Activated naive CD4-positive, alpha-beta T cell treated with anti-CD3 and anti-CD28 coated beads, Interleukin-2, amount 50 U/mL, for 16 hours (primary cell): ENCODE measurements at places on chromosomes 2 and 18.

- no peak for DNase-seq
Observed at GRCh38 chr2:197209246-197209645, 101.3 kb downstream of the ANKRD44 start.

DNA sequence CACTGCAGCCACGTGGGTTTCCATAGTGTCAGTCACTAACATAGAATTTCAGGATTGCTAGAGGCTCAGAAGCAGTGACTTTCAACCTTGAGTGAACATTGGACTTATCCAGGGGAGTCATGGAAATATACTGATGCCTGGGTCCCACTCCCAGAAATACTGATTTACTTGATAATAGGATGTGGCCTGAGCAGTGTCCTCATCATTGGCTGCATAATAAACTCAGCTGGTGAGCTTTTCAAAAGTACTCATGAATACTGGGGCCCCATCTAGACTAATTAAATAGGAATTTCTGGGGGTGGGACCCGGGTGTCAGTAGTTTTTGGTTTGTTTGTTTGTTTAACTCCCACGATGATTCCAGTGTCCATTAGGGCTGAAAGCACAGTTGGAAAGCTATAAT, 141.4 kb downstream of the COL4A4 start:
- DNase-seq = no peak

DNA sequence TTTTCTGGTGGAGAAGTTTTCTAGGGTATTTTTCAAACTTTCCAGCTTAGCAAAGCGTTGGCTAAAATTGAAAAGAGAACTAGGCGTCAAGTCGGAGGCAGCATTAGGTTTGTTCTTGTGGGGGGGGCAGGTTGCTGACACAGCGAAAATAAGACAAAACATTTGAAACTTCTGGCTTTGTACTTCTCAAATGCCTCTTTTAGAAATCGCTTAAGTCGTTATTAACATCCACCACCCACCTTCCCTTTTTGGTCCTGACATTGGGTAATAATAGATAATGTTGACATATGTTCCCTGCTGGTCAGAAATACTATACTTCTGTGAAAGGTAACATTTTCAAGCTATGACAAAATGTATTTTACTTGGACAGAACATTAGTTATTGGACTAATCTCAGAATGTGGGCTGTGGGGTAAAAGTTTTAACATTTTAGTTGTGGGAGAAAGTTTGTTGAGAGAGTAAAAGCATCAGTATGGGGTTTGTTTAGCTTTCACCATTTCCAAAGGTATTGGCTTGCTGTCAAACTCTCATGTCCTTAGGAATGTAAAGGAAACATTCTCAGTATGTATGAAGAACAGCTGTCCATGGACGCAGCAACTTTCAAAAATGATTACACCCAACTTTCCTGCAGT, 88.1 kb upstream of the ZEB2 start:
- no peak for DNase-seq

- DNase-seq = no peak
Observed at GRCh38 chr2:57806449-57806968, 240.1 kb upstream of the VRK2 start.

- no peak for DNase-seq
Observed at GRCh38 chr2:12167525-12168317, 421.3 kb downstream of the LPIN1 start.

DNA sequence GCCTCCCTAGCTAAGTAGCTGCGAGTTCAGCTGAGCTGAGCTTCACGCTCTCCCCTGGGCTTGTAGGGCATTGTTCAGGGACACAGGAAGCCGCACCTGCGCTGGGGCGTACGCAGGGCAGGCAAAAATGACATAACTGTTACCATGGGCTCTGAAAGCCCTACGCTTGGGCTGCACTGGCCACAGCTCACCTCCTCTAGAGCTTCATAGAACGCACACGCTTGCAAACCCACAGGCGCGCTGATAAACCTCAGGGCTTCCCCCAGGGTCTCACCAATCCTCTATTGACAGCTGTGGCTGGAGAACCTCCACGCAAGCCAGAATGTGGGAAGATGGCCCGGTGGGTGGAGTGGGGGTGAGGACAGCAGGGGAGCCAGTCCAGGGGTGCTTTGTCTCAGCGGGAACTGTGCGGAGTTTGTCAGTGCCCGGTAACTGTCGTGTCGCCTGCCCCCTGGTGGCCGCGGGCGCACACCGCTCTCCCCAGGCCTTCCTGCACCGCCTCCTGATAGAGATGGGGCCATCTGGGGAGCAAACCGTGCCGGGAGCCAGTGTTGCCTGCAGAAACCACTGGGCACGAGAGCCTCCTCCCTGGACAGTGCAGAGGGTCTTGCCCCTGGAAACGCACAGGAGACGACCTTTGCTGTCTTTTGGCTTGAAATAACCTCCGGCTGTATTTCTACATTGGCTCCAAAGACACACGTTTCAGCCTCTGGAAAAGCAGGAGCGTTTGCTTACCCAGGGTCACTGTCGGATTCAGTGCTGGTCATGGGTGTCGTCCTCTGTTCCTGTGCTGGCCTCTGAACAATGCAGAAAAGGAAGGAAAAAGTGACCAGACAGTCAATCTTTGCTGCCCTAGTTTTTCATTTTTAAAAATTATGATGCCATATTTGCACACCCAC, 17.0 kb upstream of the CIDEA start:
- peak; percentile 68 for DNase-seq

DNA sequence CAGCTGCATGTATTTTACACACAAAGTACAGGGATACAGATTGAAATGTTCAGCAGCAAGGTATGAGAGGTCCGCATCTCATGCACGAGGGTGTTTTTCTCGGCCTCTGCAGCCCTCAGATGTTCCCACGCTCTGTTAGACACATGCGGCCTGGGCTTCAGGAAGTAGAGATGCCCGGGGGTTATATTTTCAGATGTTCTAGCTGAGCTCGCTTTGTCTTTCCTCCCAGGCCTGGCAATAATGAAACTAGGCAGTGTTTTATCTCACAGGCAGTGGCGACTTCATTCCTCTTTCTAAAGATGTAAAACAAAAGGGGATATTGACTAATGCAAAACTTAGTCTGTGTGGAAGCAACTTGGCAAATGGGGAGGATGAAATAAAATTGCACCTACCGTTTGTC, 190.7 kb downstream of the GBX2 start:
- no peak for DNase-seq

DNA sequence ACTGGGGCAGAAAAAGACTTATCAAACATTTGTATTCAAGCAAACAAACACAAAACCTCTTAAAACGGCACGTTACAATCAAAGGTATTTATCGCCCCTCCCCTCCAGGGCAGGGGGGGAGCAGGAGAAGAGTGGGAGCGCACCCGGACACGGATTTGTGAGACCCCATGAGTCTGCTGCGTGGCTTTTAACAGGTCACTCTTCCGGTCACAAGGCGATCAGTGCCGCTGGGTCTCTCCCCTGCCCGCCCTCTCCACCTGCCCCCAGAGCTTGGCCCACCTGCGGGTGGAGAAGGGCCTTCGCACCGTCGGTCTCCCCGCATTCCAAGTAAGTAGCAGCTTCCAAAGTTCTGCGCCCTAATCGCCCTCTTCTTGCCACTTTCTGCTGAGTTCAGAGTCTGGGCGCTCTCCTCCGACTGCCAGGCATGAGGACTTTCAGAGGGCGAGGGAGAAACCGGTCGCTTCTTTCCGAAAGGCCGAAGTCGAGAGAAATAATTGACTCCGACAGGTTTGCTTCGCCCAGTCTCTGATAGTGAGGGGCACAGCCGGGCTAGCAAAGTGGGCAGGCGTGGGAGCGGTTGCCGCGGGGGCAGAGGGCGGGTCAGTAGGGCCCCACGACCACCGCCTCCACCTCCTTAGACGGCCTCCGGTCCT, 800 bp downstream of the RPRM start:
- no peak for DNase-seq

- DNase-seq = no peak
Observed at GRCh38 chr2:43313642-43314017, 87.2 kb upstream of the ZFP36L2 start.

DNA sequence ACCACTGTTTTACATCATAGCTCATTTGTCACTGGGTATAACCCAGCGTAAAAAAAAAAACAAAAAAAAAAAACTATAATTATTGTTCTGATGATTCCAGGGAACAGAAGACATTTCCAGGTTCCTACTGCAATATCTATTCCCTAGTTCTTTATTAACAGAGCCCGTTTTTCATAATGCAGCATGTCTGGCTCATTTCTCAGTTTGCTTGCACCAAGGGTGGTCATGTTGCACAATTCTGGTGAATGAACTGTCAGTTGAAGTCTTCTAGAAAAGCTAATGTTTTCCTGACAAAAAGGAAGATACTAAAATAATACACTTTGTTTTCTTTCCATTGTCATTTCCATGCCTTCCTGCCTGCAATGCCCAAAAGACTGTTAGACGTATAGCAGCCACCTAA, 180.1 kb downstream of the RDH14 start:
- no peak for DNase-seq

- no peak for DNase-seq
Observed at GRCh38 chr2:28437149-28437835, 44.6 kb downstream of the FOSL2 start.

GRCh38 chr2:234682492-234683228, 185.8 kb upstream of the ARL4C start:
- DNase-seq = no peak

DNA sequence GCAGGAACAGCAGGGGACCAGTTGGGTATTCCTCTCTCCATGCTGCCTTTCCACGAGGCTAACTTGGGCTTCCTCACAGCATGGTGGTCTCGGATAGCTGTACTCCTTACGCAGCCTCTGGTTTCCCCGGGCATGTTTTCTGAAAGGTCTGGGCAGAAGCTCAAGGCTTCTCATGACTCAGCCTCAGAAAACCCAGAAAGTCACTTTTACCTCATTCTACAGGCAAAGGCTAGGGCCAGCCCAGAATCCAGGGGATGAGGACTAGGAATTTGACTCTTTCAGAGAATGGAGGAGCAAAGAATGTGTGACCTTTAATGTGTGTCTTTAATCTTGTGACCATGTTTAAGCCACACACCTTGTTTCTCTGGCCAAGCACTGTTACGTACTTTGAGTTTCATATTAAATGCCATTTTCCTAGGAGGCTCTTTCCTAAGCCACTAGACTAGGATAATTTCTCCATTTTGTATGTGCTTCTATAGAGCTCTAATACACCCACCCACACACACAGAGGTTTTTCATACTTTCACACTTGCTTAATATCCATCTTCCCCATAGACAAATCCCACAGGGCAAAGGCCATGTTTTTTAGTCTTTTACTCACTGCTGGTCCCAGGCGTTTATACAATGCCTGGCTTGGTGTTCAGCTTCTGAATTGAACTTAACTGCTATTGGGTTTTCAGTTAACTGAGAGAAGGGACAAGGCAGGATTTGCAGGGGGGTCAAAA, 77.3 kb downstream of the LONRF2 start:
- DNase-seq = no peak

GRCh38 chr18:25239581-25240419, 112.2 kb downstream of the ZNF521 start:
- no peak for DNase-seq

DNA sequence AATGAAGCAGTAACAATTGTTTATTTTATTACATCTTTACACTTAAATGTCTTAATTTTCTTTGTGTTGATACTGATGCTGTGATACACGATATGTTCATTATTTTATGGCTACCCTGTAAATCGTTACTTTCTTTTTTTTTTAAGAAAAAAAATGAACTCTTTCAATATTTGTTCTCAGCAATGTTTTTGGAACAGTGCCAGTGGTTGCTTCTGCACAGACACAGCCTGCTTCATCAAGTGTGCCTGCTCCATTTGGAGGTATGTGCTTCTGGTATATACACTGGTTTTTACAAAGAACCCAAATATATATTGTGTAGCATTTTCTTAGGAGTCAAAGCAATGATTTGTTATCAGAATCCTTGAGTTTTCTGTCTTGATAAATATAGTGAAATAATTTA, 62.2 kb upstream of the SCYGR2 start:
- no peak for DNase-seq

GRCh38 chr2:186526281-186526680, 40.2 kb downstream of the ZC3H15 start:
- DNase-seq = no peak

- no peak for DNase-seq
Observed at GRCh38 chr2:37653805-37654378, 17.6 kb downstream of the CDC42EP3 start.

- DNase-seq = no peak
Observed at GRCh38 chr2:73611193-73611592, 31.0 kb downstream of the NAT8 start.

DNA sequence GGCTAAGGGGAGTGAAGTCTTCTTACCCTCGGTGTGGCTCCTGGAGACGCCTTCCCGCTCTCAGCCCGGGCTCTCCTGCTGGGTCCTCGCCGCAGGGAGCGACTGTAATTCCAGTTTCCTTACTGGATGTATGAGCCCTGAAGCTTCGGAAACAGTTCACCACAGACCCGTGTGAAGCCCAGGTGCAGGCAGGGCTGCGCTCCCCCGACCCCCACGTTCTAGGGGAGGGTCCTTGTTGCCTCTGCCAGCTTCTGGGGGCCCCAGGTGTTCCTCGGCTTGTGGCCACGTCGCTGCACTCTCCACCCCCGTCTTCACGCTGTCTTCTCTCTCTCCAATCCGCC, 5.1 kb upstream of the ASB1 start:
- no peak for DNase-seq

- no peak for DNase-seq
Observed at GRCh38 chr2:127911737-127912136, 26.0 kb upstream of the AMMECR1L start.

DNA sequence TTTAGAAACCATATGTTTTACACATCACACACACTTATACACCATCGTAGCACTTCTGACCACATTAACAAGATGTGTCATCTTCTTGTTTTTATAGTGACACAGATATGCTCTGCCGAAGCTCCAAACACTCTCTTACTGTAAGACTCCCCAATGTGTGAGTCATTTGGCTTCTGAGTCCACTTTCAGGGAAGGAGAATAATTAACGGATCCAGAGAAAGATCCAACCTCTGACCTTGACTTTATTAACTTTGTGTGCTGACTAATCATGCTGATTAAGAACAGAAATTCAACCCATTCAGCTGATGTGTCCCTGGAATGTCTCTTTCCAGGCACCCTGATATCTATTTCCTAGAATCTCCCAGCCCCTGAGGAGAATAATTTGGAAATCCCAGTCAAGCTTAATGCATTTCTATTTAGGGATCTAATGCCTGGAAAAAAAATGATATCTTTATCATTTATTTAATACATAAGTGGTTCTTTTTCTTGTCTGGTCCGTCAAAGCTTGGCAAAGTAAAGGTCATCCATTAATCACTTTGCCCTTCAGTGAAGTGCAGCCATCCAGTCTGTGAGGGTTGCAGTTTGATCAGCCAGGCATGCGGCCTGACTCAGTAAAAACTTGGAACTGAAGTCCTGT, 615.8 kb upstream of the SYT4 start:
- no peak for DNase-seq

GRCh38 chr2:167749016-167749415, 498.4 kb downstream of the STK39 start:
- DNase-seq = no peak

- DNase-seq = no peak
Observed at GRCh38 chr2:187991389-187991788, 300.3 kb upstream of the GULP1 start.

GRCh38 chr2:40487602-40488001, 35.7 kb upstream of the SLC8A1 start:
- no peak for DNase-seq
